ENCODE measurements at places on chromosomes 2 and 18.
A peak's percentile ranks its signal among the peaks of the same experiment; 100 is the strongest.

DNA sequence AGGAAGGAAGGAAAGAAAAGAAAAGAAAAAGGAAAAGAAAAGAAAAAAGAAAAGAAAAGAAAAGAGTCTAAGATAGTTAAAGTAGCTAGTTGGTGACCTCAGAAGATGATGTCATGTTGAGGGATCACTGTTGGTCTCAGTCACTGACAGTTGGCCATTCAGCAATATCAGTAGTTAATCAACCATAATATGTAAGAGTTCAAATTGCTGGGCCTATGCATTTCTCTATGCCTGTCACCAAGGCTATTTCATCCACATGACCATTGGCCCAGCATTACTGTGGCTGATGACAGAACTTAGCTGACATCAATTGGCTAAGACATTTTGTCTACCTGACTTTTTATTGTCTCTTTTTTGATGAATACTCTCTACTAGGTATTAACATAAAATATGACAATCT lies 435.5 kb upstream of the CRIM1 start:
- no peak for DNase-seq

GRCh38 chr2:129400826-129401225 lies 578.6 kb upstream of the RAB6C start:
- DNase-seq, result no peak

DNA sequence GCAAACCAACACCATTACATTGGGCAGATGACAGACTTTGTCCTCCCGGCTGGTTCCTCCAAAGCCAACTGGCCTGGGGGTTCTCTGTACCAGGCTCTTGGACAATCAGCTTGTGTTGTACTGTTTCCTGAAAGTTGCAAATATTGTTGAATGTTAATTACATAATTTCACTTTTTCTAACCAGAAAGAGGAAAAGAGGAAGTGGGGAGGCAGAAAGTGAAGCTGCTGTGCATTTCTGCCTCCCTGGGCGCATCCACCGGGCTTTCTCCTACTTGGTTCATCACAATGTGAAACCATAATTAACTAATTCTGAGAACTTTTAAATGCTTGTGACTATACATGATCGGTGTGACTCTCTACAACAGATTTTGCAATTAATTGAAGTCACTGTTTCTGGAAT lies 10.1 kb downstream of the TWIST2 start:
- DNase-seq, result no peak

DNA sequence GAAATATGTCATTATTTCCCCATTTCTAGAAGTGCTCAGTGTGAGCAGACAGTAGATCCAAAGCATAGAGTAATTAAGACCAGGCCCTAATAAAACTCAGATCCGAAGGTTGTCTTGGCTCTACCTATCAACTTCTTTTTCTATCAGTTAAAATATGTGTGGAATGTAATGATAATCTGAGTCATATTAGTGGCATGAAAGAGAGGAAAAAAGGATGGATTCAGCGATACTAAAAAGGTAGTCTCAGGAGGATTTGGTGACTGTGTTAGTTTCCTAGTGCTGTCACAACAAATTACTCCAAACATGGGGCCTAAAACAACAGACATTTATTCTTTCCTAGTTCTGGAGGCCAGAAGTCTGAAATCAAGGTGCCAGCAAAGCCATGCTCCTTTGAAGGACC lies 103.7 kb upstream of the NABP1 start:
- no peak for DNase-seq

DNA sequence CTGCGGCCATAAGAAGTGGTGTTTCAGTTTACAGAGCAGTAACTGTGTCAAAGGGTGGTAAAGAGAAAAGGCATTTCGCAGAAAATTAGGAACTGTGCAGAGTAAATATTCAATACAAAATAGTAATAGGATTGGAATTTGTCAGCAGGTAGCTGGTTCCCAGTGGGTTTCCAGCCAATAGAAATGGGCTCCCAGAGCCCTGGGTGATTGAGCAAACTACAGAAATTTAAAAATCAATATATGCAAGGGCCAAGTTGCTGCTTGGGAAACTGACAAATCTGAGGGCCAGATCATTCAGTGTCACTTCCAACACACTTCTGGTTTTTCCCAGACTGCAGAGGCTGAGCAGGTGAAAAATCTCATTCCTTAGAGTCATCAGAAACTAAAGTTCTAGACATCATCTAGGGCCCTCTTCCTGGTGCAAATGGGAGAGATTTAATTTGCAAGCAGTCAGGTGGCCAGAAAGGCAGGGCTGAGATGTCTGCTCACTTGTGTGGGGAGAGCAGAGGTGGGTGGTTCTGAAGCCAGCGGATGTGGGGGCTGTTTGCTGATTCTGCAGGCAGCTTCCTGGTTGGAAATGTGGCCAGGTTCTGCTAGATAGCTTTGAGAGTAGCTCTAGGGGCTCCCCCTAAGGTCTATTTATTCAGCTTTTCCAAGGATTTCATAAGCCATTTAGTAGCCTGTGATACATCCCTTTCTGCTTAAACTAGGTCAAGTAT lies 182.4 kb downstream of the NCK2 start:
- no peak for DNase-seq

DNA sequence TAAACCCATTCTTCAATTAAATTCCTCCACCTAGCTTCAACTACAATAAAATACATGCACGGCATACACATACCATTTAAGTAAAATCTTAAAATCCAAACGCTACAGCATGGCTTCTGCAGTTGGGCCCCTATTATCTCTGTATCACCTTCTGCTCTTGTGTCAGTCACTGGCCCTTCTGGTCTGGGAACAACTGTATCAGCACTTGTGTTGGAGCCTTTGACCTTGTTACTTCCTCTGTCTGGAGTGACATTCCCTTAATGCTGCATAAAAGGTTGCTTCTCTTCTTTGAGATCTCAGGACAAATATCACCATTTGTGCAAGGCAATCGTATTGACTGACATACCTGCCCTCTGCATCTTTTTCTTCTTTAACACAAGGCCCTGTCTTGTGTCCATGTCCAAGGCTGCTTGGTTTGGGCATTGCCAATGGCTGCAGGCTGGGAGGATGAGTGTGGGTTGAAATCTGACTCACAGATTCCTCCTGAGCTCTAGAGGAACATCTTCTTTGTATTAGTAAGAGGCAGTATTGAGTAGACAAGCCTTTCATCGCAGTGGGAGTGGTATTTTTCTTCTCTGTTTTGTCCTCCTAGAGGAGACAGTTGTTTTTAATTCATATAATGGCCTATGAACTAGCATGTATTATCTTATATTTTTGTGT lies 267.8 kb upstream of the TRIB2 start:
- DNase-seq, result no peak

GRCh38 chr2:197306696-197307040 lies 3.9 kb downstream of the ANKRD44 start:
- no peak for DNase-seq

DNA sequence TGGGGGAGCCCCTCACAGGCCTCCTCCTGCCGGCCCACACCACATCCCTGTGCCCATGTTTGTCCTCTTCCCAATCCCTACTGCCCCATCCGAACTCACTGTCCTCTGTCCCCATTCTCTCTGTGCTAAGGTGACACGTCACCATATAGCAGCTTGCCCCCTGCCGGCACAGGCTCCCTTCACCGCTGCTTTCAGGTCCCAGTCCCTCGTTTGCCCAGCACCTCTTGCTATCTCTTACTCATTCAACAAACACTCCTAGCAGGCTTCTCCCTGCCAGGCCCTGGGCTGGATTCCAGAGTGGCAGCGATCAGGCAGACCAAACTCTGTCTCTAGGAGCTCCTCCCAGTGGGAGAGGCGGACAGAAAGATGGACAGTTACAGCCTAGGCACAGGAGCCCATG lies 74.3 kb downstream of the TFCP2L1 start:
- DNase-seq, result peak; percentile 67

- DNase-seq, result no peak
Observed at GRCh38 chr2:119460076-119460475, 28.4 kb downstream of the TMEM37 start.

Measured in LoVo (cell line).